ENCODE measurements at places on chromosomes 11 and 22.

- peak; percentile 62 for DNase-seq
Measured at GRCh38 chr22:23034621-23035556, 35.4 kb upstream of the GNAZ start.

DNA sequence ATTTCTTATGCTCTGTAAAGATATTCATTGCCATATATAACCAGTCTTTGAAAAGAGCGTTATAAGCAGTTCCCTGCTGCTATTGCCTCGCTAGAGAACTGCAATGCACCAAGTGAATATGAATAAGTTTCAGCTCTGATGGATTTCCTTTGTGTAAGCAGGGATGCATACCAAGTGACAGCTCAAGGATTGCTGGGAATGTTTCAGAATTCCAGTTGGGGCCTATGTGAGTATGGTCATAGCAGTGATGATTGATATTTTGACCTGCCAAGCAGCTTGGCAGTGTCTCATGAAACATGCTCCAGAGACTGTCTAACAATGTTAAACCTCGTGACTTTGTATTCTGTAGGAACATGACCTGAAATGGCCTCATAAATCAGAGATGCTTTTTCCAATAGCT is 312.6 kb downstream of the C11orf87 start:
- DNase-seq, result peak; percentile 70

DNA sequence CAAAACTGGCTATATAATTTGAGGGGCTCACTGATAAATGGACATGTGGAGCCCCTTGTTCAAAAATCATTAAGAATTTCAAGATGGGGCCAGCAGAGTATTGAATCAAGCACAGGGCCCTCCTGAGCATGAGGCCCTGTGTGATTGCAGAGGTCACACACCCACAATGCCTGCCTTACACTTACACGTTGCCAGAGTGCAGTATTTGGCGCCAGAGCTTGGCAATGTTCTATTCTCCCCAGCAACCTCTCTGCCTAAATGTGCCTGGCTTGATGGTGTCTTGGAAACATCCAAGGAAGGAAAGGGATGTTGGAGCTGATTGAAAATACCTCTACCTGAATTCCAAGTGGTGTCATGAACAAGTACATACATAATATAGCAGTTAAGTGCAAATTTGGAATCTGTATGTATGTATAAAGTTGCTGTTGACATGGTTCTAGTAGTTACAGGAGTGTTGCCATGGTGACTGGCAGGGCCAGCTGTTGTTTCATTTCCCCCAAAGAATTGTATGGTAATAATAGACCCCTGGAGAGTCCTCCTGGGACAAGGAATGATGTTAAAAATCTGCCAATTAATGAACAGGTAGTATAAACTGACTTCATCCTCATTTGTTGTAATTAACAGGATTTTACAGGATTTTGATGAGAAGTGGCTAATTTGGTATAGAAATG is 205.7 kb upstream of the NAV2 start:
- DNase-seq, result no peak

DNA sequence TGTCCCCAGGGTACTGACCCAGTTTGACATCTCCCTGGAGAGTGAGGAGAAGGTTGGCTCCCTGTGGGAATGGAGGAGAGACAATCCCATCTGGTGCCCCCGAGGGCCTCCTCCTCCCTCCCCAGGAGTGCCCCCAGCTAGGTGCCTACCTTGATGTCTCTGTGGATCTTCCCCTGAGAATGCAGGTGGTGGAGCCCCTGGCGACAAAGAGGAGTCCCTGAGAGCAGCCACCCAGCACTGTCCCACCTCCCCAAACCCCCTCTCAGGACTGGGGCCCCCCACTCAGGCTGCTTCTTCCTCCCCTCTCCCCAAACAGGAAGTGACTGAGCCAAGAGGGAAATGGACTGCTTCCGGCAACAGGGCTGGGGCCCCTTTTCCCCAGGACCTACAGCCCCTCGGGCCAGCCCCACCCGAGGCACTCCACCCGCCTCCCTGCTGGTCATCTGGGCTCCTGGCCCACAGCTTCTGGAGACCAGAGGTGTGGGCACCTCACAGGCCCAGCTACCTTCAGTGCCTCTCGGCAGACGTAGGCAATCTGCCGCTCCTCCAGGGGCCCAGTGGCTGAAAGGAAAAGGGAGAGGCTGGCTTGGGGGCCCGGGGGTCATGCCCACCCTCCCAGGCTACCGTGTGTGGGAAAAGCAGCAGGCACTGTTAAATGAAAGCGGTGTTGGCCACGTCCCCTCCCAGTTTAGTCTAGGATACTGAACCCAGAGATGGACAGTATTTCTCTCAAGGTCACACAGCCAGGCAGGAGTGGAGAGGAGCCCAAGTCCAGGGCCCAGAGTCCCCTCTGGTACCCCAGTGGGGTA is 1.2 kb downstream of the MAP4K2 start:
- DNase-seq, result no peak

GRCh38 chr11:38153985-38154384 is 1555.9 kb upstream of the RAG2 start:
- DNase-seq, result no peak

- peak; percentile 92 for DNase-seq
Measured at GRCh38 chr11:64000026-64000739, 13.9 kb downstream of the OTUB1 start.

DNA sequence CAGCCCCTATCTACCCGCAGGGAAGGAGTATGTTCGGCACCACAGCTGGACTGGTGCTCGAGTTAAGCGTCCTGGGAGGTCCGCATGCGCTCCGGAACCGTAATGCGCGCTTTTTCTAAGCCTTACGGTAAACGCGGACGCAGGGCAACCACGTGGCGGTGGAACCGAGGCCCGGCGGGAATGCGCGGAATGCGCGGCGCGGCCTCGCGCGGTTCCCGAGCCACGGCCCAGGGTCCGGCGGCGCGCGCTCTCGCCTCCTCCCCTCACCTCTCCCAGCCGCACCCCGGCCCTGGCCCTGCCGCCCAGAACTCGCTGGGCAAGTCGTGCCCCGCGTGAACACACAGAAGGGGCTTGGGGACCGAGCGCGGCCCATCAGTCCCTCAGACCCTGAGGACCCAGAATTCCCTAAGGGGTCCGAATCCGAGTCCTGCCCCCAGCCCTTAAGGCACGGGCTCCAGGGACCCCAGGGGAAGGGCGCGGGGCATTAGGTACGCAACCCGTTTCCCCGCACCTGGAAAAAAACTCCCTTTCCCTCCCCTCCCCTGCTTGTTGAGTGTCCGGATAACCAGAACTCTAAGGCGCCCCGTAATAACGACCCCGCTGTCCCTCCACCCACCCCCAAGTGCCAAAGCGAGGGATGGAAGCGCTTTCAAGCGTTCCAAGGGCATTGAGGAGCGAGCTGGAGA is 4.3 kb upstream of the CCND1 start:
- peak; percentile 94 for DNase-seq

- no peak for DNase-seq
Measured at GRCh38 chr11:131626788-131627187, 256.4 kb downstream of the NTM start.

GRCh38 chr11:44344921-44345320 is 35.0 kb upstream of the ALX4 start:
- no peak for DNase-seq

DNA sequence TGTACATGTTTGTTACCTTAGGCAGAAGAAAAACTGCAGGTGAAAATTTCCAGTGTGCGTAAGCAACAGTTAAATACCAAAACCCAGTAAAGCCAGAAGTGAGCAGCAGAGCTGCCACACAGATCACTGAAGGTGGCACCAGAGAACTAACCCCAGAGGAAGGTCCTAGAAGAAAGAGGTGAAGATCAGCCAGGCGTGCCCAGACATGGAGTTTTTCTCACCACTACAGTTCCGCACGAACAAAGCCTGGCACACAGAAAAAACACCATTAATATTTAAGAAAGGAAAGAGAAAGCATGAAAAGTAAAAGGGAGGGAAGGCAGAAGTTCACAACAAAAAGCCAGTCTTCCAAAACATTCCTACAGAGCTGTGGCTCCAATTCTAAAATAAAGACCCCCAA is 60.7 kb downstream of the STK33 start:
- no peak for DNase-seq

DNA sequence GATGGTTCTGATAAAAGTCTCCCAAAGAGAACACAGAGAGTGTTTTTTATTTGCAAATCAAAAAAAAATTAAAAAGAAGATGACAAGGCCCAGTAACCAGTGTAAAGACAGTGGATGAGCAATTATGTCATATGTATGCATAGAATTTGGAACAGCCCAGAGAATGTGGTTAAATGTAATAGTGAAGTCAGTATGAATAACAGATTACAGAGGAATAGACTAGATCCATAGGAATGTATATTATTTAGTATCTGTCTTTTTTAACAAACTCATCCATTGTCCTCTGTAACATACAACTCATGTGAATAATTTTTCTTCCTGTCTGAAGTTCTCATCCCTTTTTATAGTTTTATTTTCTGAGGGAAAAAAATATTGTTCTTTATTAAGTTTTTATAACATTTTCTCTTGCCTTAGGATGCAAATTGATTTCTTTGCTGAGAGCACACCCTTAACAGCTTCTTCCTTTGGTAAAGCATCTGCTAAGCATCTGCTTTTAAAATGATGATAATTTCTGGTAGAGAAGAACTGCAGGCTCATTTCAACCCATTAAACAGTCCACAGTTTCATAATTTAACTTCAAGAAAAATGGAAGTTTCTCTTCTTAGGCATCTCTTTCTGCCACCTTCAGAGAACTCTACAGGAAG is 266.5 kb upstream of the MTNR1B start:
- DNase-seq, result no peak

GRCh38 chr11:73559743-73560142 is 38.2 kb downstream of the FAM168A start:
- no peak for DNase-seq

GRCh38 chr11:70606248-70606950 is 208.1 kb downstream of the CTTN start:
- DNase-seq, result no peak

- no peak for DNase-seq
Measured at GRCh38 chr22:19648419-19648929, 65.8 kb upstream of the SEPTIN5 start.

- DNase-seq, result peak; percentile 88
Measured at GRCh38 chr11:26753723-26754504, 32.1 kb upstream of the SLC5A12 start.

DNA sequence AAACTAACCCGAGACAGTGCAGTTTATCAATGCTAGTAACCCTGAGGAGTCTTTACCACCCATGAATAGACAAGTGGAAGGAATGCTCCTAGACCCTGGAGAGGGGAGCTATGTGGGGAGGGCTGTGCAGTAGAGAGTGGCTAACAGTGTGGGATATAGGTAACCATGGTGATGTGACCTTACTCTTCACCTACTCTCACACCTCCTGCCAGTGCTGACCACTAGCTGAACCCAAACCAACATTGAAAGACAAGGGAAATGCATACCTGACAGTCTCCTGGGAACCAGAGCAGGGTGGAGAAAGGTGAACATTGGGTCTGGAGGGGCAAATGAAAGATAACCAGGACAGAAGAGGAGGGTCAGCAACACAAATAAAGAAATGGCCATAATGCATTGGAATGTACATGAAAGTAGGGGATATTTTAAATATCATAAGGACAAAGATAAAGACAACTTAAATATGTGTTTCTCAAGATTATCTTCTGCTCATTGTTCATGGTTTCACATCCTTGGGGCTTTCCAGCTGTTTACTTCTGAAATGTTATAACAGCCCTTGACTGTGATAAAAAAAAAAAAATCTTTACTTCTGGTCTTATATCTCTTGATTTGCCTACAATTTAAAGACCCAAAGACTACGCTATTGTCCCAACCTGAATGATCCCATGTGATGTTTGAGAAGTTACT is 983.3 kb upstream of the TENM4 start:
- DNase-seq, result no peak

- peak; percentile 76 for DNase-seq
Measured at GRCh38 chr22:23289851-23290724, 109.8 kb downstream of the BCR start.

DNA sequence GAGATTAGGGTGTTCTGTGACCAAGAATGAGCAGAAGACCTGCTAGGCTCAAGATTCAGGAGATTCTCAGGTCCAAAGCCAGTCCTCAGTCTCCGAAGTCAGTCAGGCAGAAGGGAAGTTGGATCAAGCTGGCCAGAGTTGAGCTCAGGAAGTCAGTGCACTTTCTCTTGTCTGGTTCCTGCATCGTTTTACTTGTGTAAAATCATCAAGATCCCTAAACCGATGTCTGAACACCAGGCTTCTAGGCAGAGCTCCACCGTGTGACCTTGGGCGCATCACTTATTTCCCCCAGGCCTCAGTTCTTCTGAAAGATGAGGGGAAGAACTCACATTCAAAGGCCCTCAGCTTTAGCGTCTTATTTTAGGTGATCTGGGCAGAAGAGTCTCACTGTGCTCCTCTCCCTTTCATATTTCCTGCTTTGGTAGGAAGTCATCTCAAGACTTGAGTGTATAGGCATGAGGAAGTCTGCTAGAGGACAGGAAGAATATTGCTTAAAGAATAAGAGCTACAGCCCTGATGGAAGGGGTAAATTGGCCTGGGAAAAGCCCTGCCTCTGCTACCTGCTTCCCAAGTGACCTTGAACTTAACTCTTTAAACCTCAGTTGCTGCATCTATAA is 20.2 kb downstream of the NF2 start:
- no peak for DNase-seq

Data from eye (tissue), 1 donor.